ENCODE measurements at places on chromosomes 11 and 22.

DNA sequence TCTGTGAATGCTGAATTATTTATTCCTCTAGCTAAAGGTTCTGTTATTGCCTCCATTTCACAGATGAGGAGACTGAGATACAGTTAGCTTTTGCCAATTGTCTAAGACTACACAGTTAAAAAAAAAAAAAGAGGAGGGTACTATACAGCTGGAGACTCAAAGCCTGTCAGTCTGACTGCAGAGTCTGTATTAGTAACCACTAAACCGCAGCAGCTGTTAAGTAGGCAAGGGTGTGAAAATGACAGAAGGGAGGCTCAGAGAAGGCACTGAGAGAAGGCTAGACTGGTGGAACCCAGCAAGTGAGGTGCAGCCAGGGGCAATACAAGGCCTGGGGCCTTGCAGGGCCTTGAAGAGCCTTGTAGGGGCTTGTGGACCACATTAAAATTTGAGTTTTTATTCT is 181.2 kb downstream of the CSNK2A3 start:
- DNase-seq, result no peak

DNA sequence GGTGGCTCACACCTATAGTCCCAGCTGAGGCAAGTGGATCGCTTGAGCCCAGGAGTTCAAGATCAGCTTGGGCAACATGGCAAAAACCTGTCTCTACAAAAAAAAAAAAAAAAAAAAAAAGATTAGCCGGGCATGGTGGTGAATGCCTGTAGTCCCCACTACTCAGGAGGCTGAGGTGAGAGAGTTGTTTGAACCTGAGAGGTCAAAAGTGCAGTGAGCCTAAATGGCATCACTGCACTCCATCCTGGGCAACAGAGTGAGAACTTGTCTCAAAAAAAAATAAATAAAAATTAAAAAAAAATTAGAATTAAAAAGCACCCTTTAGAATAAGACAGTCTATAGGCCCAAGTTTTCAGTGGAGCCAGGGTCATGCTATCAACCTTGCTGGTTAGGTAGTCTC is 95.5 kb downstream of the PDHX start:
- DNase-seq, result no peak

DNA sequence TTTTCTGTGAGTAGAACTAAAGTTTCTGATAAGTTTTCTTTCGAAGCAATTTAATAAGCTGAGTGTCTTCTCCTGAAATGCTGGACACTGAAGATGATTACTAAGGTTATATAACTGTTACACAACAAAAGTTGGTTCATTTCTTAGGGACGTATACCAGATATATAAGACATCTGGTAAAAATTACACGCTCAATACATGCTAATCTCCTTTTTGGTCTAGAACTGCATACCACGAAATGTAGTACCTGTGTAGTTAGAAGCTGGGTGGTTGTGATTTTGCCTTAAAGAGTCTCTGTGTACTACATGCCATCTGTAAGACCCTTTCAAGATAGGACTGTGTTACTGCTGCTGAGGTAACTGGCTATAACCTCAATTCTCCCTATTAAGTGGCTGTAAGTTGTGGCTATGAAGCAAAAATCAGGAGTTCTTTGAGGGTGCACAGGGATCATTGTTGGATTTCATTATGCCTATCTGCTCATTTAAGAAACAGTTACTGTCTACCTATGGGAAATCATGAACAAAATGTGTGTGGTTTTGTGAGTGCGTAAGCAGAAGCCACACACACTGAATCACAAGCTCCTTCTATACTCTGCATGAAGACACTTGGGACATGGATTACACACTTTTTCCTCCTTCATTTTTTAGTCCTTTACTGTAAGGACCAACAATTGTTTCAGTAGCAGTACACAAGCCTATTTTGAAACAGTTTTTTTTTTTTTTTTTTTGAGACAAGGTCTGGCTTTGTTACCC is 195.9 kb downstream of the SWAP70 start:
- DNase-seq, result no peak

- no peak for DNase-seq
Observed at GRCh38 chr11:113106507-113106906, 145.3 kb downstream of the NCAM1 start.

DNA sequence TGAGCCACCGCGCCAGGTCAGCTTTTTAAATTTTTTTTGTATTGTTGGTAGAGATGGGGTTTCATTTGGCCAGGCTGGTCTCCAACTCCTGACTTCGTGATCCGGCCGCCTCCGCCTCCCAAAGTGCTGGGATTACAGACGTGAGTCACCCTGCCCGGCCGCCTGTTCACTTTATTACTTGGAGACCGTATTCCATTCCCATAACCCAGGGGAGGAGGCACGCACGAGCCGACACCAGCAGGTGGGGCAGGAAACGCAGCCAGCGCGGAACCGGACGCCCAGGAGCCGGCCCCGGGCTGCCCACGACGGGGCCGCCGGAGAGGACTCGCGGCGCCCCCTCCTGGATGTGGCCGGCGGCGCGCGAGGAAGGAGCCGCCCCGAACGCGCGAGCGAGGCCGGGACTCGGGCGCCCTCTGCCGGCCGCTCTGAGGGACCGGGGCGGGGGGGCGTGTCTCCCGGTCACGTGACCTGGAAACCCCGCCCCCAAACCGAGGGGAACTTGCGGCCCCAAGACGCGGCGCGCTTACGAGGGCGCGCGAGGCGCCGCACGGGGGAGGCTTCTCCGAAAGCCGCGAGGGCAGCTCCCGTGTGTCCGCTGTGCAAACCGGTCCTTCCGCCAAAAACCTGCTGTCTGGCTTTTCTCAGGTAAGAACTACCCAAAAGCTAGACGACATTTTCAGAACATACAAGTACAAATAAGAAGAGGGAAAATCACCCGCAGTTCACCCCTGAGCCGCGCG is 11.6 kb upstream of the RNH1 start:
- peak; percentile 85 for DNase-seq

GRCh38 chr11:123249354-123249753 is 54.3 kb upstream of the CLMP start:
- DNase-seq, result no peak

- DNase-seq, result peak; percentile 45
Observed at GRCh38 chr22:33923660-33924246, 3.5 kb upstream of the LARGE1 start.

DNA sequence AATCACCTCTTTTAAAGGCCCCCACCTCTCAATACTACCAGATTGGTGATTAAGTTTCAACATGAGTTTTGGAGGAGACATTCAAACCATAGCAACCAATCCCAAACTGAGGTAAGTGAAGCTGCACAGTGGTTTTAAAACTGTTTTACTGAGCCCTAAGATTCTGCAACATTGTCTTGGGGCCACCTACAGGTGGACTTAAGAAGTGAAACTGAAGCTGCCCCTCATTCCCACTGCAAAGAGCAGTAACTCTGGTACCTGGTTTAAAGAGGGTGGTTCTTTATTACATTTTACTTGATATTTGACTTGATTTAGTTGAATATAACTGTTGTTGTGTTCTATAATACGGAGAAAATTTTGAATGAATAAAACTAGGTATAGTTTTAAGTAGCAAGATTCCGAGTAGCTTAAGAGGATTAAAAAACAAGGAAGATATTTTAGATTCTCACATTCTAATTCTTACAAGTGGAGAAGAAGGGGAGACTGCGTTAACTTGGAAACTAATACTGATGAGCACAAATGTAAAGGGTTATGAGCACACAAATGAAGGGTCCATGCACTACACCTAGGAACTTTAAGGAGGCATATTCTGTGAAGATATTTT is 26.7 kb downstream of the SYT9 start:
- peak; percentile 10 for DNase-seq

DNA sequence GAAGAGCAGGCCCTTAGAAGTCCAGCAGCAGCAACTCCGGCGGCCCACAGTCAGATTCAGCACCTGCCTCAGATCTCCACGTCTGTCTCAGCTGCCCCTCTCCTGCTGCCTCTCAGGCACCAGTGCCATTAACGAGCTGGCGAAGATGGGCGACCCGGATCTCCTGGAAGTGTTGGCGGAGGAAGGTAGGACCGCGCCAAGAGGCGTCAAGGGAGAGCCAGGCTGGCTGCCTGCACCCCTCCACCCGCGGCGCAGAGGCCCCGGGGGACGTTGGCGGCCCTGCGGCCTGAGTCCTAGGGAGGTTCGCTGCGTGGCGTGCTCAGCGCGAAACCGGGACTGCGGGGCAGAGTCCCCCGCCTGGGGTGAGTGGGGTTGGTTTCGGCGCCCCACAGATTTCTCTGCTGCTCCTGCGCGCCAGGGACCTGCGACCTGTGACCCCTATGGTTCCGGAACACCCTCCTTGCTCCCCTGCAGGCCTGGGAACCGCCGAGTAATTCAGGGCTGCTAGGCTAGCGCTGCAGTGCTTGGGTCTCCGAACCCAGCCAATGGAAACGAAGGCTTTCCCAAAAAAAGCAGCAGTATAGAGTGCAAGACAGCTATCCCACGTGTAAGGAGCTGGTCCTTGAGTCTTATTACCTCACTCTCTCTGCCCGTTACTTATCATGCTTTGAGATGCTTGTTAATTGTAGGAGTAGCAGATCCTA is 615 bp downstream of the ANO5 start:
- DNase-seq, result no peak

GRCh38 chr11:46836870-46837269 is 9.2 kb downstream of the CKAP5 start:
- no peak for DNase-seq

- DNase-seq, result peak; percentile 93
Observed at GRCh38 chr11:121722431-121723245, 269.9 kb upstream of the SORL1-AS1 start.

DNA sequence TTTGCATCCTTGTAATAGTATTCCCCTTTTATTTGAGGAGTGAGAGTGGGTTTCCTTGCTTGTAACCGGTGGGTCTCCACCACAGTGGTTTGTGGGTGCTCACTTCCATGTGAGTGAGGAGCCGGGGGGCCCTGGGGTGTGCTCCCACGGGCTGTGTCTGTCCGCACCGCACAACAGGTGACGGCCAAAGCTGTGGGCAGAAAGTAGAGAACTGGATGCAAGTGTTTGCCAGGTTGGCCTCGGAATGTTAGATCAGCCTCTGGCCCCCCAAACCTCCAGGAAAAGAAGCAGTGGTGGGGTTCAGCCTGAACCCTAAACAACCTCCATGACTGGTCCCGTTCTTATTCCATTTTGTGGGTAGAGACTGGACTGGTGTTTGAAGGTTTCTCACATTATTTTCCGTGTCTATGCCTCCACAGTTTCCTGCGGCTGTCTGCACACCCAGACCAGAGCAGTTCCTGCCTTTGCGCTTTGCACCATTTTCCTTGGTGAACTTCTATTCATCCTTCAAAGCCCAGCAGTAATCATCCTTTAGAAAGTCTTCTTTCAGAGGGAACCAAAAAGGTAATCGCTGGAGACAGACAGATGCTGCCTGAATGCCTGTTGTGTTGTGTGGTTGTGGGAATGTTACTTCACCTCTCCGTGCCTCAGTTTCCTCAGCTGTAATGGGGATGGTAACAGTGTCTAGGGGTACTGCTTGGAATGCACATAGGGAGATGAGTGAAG is 77.2 kb downstream of the MYEOV start:
- DNase-seq, result no peak

DNA sequence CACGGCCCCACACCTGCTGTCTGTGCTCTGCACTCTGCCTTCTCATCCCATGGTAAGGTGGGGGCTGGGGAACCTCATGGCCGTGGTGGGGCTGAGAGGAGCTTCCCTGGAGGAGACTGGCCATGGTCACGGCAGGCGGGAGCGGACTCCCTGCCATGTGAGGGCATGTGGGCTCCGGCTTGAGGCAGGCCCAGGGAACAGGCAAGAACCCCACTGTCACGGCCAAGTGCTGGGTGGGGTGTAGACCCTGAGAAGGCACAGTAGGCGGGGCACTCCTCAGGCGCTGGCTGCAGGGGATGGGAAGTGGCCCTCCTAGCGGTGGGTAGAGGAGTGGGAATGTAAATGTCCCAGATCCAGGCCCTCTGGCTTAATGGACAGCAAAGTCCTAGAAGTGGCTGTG is 1262.7 kb downstream of the BRD1 start:
- no peak for DNase-seq

GRCh38 chr11:2741006-2741376 is 41.2 kb upstream of the KCNQ1OT1 start:
- no peak for DNase-seq

- no peak for DNase-seq
Observed at GRCh38 chr11:63592975-63593395, 21.2 kb downstream of the PLAAT3 start.

DNA sequence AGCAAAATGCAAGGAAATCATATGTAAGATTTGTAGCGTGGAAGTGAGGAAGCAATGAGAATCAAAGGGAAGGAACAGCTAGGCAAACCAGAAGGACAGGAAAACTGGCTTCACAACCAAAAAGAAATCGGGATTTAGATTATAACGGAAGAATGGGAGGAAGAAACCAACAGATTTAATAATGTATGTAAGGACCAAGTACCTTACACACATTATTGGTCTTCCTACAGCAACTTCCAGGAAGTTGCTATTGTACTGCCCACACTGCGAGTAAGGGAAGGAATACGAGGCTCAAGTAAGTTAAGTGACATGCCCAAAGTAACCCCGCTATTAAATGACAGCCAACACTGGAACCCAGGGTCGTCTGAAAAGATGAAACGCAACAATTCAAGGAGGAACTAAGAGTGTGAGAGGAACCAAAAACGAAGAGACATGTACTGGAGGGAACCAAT is 473 bp downstream of the TXN2 start:
- DNase-seq, result no peak

DNA sequence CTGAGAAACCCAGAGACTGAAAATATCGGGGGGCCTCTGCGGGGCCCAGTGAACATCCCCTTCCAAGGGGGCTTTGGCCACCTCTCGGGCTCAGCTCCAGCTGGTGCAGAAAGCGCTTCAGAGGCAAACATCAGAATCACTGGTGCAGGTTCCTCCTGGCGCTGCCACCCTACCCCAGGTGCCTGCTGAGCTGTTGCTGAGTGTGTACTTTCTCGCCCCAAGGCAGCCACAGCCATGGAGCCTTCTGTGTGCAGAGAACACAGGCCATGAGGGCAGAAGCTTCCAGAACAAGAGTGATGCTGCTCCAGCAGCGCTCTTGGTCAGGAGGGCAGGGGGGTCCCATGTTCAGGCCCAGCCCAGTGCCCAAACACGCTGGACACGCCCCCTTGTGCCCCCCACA is 6.3 kb downstream of the DRD4 start:
- no peak for DNase-seq

- DNase-seq, result peak; percentile 88
Observed at GRCh38 chr11:101862391-101863233, 52.2 kb upstream of the CEP126 start.

DNA sequence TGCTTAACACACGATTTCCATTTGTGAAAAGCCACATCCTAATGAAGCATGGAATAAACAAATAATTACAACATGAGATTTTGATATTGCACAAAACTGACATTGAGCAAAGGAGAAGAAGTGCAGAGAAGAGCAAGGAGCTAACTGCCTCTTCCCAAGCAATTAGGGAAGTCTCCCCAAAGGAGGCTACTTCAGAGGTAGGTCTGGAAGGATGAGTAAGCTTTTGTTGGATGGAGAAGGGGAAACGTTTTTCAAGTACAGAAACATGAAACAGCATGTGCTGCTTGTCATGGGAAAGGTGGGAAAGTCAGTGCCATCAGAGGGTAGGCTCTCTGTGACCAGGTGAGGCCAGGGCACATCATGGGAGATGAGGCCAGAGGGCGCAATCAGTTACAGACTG is 132.2 kb upstream of the SESN3 start:
- DNase-seq, result no peak

All from fibroblast of the conjunctiva (primary cell).